AG10803 (cell line): ENCODE measurements at places on chromosomes 6 and 20.

- DNase-seq = no peak
These were observed 22.3 kb downstream of the DNMT3B start for GRCh38 chr20:32784369-32785080.

- peak; percentile 20 for DNase-seq
These were observed 82.1 kb downstream of the ADAT2 start for GRCh38 chr6:143368426-143368825.

GRCh38 chr6:149046164-149046821 lies 271.2 kb upstream of the TAB2 start:
- DNase-seq = no peak

- peak; percentile 93 for DNase-seq
These were observed 256.2 kb downstream of the CLIC5 start for GRCh38 chr6:45759472-45759810.

DNA sequence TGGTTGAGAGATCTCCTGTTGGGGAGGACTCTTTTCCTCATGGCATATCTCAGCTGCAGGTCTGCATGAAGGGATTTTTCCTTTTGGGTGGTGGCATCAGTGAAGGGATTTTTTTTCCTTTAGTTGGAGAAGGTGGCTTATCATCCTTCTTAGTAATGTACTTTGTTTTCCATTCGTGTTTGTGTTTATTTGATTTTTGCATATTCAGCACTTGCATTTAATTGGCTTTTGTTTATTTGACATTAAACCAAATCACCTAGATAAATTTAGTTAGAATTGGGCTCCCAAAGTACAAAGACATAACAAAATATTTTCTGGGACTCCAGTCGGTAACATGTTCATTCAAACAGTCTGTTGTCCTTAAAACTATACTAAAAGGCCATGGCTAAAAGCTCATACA lies 56.2 kb upstream of the MANEA start:
- DNase-seq = no peak

- no peak for DNase-seq
These were observed 74.9 kb downstream of the ZDHHC14 start for GRCh38 chr6:157455731-157456523.

- DNase-seq = no peak
These were observed 82.7 kb upstream of the TRAF3IP2 start for GRCh38 chr6:111688331-111688730.

GRCh38 chr6:82217018-82217586 lies 30.4 kb downstream of the IBTK start:
- DNase-seq = no peak

- no peak for DNase-seq
These were observed 13.7 kb upstream of the HINT3 start for GRCh38 chr6:125942672-125943527.

- no peak for DNase-seq
These were observed 394 bp downstream of the YIPF3 start for GRCh38 chr6:43516367-43516696.

- no peak for DNase-seq
These were observed 111.2 kb upstream of the PTCHD4 start for GRCh38 chr6:48222241-48222640.

GRCh38 chr6:37619641-37620040 lies 78.0 kb downstream of the MDGA1 start:
- DNase-seq = no peak

DNA sequence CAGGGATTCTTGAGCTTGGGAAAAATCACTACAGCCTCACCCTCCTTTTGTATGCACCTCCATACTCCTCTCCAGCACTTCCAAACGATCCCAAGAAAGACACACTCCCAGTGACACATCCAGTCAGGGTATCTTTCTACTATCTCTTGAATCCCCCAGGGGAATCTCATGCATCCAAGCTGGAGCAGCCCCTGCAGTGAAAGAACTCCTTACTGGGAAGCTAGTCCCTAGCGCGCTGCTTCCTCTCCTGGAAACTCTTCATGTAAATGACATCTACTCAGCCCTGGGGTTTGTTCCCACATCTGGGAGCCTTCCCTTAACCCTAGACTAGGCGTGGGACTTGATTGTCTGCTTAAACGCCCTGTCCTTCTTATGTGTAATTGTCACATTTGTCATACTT lies 329.1 kb upstream of the QKI start:
- no peak for DNase-seq

DNA sequence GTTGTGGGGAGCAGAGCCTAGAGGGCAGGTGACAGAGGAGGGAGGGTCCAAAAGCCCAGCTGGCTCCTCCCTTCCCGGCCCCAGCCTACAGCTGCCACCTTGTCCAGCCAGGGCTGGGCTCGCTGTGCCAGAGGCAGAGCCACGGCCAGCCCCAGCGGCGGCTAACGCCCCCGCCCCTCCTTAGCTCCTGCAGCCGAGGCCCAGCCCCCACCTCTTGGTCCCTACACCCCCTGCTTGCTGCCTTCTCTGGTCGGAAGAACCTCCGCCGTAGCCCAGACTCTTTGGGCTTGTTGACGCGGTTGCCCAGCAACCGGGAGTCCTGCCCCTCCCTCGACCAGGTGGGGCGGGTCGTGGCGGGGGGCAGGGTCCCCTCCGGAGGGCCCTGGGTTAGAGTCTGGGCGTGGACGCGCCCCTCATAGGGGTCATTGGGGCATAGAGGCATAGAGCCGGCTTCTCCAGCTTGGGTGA lies 521 bp upstream of the LKAAEAR1 start:
- no peak for DNase-seq

DNA sequence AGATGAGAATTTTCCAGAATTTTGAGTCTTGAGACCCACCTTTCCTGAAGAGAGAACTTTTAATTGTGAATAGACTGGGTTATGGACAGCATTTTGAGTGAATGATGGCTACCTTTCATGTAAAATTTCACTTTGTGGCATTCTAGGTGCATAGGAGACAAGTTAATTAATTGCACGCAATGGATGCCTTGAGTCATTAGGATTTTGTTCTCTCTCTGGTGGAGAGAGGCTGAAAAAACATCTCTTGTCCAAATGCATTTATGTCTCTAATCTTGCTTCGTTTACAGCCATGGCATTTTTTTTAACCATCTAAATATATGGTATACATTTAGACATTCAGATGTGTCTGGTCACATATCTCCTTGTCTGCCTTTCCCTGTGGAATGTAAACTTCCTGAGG lies 3.1 kb downstream of the RHAG start:
- no peak for DNase-seq

DNA sequence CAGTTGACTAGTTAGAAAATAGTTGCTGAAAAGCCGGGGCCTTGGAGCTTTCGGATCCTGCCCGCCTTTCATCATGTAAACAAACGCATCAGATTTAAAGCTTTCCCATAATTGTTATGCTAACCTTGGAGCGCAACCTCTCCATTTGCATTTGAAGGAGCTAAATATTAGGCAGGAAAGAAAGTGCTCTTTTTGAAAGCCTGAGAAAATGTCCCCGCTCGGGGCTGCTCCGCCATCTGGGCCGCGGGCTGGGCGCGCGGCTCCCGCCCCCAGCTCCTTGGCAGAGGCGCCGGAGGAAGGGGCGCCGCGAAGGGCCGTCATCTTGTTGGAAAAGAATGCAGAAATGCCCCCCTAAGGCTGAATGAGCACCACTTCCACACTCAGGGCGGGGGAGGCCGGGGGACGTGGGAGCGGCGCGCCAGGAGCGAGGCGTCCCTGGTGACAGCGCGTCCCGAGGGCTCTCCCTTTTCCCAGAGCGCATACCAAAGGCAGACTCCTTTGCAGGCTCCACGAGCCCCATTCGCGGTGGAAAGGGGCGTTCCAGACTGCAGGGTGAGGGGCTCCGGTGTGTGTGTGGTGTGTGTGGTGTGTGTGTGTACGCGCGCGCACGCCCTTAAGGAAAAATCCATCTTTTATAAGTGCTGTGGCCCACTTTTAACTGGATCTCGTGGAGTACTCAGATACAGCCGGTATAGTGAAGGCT lies 145.6 kb upstream of the ID4 start:
- DNase-seq = peak; percentile 5

DNA sequence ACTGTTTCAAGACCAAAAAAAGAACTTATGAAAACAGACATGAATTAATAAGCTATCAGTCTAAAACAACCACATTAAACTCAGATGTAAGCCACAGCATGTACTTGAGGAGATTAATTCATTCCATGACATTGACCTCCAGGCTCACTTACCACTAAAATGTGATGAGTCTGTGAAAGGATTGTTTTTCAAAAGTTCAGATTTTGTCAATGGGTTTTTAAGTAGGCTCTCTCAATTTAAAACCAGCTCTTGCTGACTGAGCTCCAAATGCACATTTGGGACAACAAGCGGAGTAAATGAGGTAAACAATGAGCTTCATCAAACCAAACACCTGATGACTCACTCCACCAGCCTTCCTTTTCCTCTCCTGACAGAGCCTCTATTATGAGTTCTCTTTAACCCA lies 197.0 kb downstream of the SIM1 start:
- peak; percentile 84 for DNase-seq

GRCh38 chr20:5544712-5545111 lies 205.5 kb upstream of the SHLD1 start:
- DNase-seq = no peak

- peak; percentile 62 for DNase-seq
These were observed 581.8 kb downstream of the CD109 start for GRCh38 chr6:74277777-74278186.

- no peak for DNase-seq
These were observed 720.4 kb upstream of the CHD6 start for GRCh38 chr20:42338294-42339201.

- DNase-seq = no peak
These were observed 254.5 kb downstream of the TMEM242 start for GRCh38 chr6:157068691-157069324.

- DNase-seq = no peak
These were observed 5.3 kb upstream of the PM20D2 start for GRCh38 chr6:89140347-89141156.

GRCh38 chr6:124993327-124993726 lies 31.1 kb downstream of the RNF217 start:
- DNase-seq = no peak

GRCh38 chr6:24284006-24284405 lies 73.9 kb downstream of the DCDC2 start:
- no peak for DNase-seq

- DNase-seq = no peak
These were observed 55.5 kb downstream of the FOXC1 start for GRCh38 chr6:1665214-1665613.

GRCh38 chr20:35085477-35086225 lies 7.0 kb downstream of the TRPC4AP start:
- no peak for DNase-seq

DNA sequence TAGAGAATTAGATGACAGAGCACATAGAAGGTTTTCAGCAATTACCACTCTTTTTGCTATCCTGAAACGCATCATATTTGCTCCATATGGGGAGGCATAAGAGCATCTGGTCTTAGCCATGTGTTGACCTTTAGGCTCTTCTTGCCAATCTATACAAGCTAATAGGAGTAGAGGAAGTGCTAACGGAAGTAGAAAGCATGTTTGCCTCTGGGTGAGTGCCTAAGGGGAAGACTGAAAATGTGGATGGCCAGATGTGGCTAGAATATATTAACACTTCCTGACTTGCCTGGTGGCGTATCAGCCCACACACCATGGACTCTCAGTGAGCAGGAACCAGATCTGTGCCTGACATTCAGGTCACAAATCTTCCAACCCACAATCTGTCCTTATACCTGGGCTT lies 136.3 kb downstream of the LRRC1 start:
- no peak for DNase-seq

DNA sequence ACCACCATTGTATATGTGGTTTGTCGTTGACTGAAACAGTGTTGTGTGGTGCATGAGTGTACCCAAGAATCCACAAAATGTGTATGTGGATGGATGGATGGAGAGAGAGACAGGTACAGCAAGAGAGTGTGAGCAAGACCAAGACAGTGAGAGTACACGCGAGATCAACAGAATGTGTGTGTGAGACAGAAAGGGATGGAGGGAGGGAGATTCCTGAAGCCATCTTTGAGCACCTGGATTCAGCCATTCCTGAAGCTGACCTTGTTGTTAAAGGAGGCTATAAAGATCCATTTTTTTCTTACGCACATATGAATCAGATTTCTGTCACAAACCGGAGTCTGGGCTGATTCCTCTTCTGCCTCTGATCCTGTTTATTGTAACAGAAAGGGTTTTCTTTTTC lies 64.1 kb downstream of the TFAP2C start:
- no peak for DNase-seq

DNA sequence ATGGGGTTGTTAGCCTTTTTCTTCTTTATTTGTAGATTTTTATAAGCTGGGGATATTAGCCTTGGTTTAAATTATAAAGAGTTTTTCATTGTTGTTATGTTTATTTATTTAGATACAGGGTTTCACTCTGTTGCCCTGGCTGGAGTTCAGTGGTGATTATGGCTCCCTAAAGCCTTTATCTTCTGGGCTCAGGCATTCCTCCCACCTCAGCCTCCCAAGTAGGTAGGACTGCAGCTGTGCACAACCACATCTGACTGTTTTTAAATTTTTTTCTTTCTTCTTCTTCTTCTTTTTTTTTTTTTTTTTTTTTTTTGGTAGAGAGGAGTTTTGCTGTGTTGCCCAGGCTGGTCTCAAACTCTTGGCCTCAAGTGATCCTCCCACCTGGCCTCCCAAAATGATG lies 80.9 kb downstream of the UBE3D start:
- DNase-seq = no peak

GRCh38 chr6:17292600-17293133 lies 11.5 kb downstream of the RBM24 start:
- DNase-seq = no peak

DNA sequence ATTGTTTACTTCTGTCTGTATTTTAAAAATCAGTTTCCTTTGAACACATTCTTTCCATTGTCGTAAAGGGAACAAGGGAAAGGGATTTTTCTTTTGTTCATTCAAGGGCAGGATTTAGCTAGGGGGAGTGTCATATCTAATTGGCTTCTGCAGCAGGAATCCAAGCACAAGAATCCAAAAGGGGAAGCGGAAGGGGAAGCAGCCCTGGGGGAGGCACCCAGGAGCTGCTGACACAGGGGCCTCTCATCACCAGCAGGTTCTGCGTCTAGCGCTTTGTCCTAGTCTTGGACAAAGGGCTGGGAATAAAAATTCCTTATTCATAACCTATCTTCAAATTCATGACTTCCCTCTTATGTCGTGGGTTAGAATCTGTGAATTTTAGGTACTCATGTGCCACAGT lies 13.7 kb downstream of the RIPK1 start:
- DNase-seq = no peak

- DNase-seq = peak; percentile 48
These were observed 43.6 kb downstream of the ADTRP start for GRCh38 chr6:11734861-11735613.

DNA sequence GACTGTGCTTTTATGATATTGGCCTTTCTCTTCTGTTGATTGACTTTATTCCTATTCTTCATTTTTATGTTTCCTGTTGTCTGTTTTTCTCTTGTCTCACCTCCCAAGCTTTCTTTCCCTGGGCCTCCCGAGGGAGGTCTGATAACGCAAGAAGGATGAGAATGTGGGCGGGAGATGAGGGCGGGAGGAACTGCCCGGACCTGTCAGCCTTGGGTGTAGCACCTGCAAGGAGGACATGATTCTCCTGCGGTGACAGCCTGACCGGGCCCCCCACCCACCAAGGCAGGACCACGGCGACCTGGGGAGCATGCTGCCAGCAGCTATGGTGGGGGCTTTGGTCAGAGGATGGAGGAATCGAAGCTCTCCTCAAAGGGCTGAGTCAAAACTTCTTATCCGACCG lies 86.9 kb downstream of the PLEKHG1 start:
- DNase-seq = no peak
